Sciatic nerve (tissue), 2 donors: ENCODE measurements at places on chromosomes 4 and X. TPM values are rescaled to one million over a fixed set of nuclear protein-coding genes. Genes with fewer than 3 reads are reported as not detected.

Gene IL13RA2
- total RNA-seq = 1.5 TPM

Gene MXRA5
- 2.5 TPM for total RNA-seq

Gene GJB1
- total RNA-seq = 17.5 TPM

Gene UGT2A1
- total RNA-seq = not detected

Gene IGSF1
- total RNA-seq = 18.2 TPM

Gene DKK2
- total RNA-seq = 16.5 TPM

Gene LIMCH1
- 195 TPM for total RNA-seq

Gene NDUFC1
- total RNA-seq = 36.5 TPM

Gene CFI
- total RNA-seq = 50.8 TPM

Gene SCRG1
- 1.5 TPM for total RNA-seq

Gene GUCY1B1
- total RNA-seq = 15.5 TPM

Gene SPANXD
- total RNA-seq = not detected

Gene RNF175
- 2.3 TPM for total RNA-seq

Gene GAB3
- total RNA-seq = 7.6 TPM

Gene PABPC4L
- total RNA-seq = 1.9 TPM

Gene SPACA5B
- not detected for total RNA-seq

Gene ADH1B
- total RNA-seq = 710 TPM

Gene N4BP2
- total RNA-seq = 8.9 TPM

Gene SPIN3
- 24.5 TPM for total RNA-seq

Gene PARM1
- 9.1 TPM for total RNA-seq

Gene TLR3
- 15.2 TPM for total RNA-seq

Gene PPP4R3C
- not detected for total RNA-seq

Gene PQBP1
- total RNA-seq = 51.2 TPM

Gene GAB1
- total RNA-seq = 279 TPM

Gene GPR50
- total RNA-seq = not detected

Gene ANKRD50
- total RNA-seq = 38.4 TPM

Gene SLITRK2
- 10.8 TPM for total RNA-seq

Gene CITED1
- 1.9 TPM for total RNA-seq

Gene VGLL1
- not detected for total RNA-seq

Gene EDA2R
- 2.9 TPM for total RNA-seq

Gene GDPD2
- total RNA-seq = 0.22 TPM

Gene IL9R
- not detected for total RNA-seq

Gene SPACA5
- total RNA-seq = not detected

Gene GABRQ
- 5.3 TPM for total RNA-seq

Gene IL2RG
- total RNA-seq = 9.9 TPM

Gene CT45A8
- total RNA-seq = not detected

Gene DDX3X
- 334 TPM for total RNA-seq

Gene OTUD6A
- not detected for total RNA-seq

Gene PPP2R2C
- total RNA-seq = 0.58 TPM

Gene DACH2
- 0.27 TPM for total RNA-seq

Gene TNIP3
- 0.53 TPM for total RNA-seq

Gene GYPB
- 5.3 TPM for total RNA-seq

Gene CDKL2
- 2.4 TPM for total RNA-seq

Gene BMP3
- total RNA-seq = 14.8 TPM

Gene CYLC1
- not detected for total RNA-seq

Gene GRPR
- total RNA-seq = 0.40 TPM

Gene ZAR1
- total RNA-seq = not detected

Gene TMPRSS11D
- not detected for total RNA-seq

Gene KDM5C
- total RNA-seq = 108 TPM

Gene GPRASP1
- 26.7 TPM for total RNA-seq

Gene TDO2
- total RNA-seq = not detected

Gene RHOXF1
- 0.67 TPM for total RNA-seq

Gene RAB40AL
- total RNA-seq = 1.6 TPM

Gene AMBN
- not detected for total RNA-seq

Gene FAM9C
- total RNA-seq = not detected

Gene CC2D2A
- 35.6 TPM for total RNA-seq

Gene AMER1
- total RNA-seq = 6.8 TPM

Gene NXF2
- not detected for total RNA-seq

Gene CXCL10
- total RNA-seq = 5.0 TPM

Gene KCNE5
- not detected for total RNA-seq
